ENCODE measurements at places on chromosomes 7 and 10.

DNA sequence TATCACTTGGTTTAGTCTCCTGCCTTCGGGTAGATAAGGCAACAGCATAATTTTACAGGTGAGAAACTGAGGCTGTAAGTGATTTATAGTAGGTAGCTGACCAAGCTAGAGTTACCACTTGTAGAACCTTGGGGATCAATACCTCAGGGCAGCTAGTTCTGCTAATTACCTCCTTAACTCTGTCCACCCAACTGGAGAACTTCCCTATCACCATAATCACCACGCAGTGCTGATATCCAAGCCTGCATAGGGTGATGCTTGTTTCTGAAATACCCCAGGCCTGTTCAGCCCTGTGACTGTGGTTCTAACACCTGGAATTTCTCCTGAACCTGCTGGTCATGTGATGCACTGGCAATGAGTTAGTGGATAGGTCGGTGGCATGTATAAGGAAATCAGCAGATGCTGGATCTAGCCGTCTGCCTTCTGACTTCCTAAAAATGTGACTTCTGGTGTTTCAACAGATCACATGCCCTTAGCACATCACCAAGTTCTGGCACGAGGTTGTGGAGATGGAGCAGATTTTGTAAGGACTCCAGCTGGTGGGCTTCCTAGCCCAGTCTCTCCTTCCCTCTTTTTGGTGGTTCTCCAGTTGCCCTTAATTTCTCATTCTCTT is 15.3 kb downstream of the PLAU start:
- DNase-seq: no peak

- DNase-seq: peak; percentile 33
These were observed 162.9 kb downstream of the SH3PXD2A start for GRCh38 chr10:103692436-103692951.

GRCh38 chr10:49743464-49744075 is 18.6 kb downstream of the OGDHL start:
- no peak for DNase-seq

DNA sequence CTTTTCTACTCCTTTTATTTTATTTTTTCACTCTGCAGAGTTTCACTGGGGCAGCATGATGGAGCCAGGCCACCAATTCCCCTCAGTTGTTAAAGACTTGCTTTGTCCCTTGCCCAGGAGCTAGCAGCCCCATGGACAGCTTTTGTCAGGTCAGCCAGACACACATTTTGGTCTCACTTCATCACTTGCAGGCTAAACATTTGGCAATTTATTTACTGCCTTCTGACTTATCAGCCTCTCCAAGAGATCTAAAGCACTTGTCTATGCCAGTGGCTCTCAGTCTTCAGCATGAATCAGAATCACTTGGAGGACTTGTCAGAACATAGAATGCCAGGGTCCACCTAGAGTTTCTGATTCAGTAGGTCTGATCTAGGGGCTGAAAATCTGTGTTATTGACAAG is 66.4 kb upstream of the GDF10 start:
- DNase-seq: no peak

GRCh38 chr10:128150045-128150493 is 23.8 kb upstream of the MKI67 start:
- peak; percentile 62 for DNase-seq

DNA sequence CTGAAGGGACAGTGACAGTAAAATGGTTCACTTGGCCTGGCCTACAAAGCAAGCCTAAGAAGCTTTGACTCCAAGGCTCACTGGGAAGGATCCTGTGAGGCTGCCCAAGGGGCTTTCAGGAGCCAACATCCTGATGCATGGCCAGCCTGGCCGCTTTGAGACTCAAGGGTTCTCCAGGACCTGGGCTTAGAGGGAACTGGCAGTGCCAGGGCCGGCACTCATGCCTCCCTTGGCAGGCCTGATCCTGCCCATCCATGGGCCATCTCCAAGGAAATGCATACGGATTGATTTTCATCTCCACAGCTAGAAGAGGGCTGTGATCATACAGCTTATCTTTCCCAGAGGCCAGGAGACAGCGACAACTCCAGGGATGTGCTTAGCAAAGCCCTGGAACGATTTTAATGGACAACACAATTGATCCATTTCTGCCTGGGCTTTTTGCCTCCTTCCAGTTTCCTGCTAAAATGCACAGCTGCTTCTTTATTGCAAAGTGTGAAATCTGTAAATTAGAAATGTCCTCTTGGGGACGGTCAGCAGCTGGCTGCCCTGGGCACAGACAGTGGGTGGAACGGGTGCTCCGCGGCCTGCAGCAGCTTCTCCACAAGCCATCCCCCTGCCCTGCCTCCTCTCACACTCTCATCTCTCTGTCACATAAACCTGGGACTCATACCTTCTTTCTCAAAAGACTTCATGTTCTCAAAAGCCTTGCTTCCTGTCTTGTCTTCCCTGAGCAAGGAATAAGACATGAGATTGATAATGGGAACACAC is 288.5 kb downstream of the GRID1 start:
- no peak for DNase-seq

DNA sequence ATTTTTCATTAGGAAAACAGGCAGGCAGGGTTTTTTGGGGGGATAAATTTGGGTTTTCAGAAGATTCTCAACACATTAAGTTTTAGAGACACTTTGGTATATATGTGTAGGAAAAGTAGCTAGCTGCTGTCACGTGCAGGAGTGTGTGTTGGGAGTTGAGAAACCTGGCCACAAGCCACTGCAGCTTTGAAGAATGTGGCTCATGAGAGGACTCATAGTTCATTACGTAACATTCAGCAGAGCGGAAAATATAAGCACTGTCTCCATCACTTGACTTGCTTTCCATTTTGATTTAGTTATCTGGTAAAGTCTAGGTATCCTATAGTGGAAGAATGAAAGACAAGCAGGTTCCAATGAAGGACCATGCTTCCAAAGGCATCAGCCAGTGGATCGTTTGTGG is 31.2 kb downstream of the SMNDC1 start:
- DNase-seq: no peak

DNA sequence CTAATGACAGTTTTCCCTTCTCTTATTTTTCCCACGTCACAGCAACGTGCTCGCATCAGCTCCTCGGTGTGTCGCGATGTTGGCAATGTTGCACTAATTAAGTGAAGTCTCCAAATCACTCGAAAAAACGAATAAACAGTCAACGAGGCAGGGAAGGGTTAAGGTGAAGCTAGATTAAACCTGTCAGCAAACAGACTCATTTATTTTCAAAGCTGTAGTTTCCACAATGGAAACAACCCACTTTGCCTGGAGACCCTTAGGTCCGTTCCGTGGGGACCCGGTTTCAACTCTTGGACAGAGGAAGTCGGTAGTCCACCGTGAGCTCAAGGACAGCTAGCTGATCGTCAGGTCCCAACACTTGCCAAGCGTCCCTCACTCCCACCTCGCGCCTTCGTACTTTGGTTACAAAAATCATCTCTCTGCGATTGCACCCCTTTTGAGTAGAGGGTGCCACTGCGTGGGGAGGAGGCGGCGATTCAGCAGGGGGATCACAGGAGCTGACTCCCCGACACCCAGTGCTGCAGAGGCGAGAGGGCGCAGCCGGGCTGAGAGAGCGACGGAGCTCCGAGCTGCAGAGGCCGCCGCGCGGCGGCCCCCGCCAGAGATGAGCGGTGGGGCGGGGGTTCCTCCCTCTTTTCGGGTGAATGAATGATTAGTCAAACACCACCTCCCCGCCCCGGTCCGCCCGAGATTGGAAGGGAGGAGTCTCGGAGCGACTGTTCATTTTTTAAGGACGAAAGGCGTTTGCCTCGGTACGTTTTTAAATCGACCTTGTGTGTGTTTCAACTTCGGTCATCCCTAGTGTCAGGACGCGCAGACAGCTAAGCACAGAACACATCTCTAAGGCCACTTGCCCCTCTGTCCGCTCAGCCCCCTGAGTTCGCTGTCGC is 1.3 kb upstream of the BMPER start:
- no peak for DNase-seq

DNA sequence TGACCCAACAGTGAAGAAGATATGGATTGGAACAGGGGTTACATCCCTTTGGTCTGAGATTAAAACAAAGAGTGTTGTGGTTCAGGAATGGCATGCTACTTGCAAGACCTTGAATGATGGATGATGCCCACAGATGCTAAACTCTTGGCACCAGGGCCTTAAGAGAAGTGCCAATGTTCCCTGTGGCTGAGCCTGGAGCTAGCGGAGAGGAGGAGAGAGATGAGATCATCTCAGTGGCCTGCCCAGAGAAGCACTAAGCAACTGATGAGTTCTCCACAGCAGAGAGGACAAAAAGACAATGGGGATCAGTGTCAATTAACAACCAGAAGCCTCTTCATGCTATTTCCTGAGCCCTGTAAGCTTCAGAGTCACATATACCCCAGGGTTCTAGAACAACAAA is 97.8 kb downstream of the ELAPOR2 start:
- DNase-seq: no peak

- no peak for DNase-seq
These were observed 44.6 kb upstream of the VDAC2 start for GRCh38 chr10:75165684-75166622.

DNA sequence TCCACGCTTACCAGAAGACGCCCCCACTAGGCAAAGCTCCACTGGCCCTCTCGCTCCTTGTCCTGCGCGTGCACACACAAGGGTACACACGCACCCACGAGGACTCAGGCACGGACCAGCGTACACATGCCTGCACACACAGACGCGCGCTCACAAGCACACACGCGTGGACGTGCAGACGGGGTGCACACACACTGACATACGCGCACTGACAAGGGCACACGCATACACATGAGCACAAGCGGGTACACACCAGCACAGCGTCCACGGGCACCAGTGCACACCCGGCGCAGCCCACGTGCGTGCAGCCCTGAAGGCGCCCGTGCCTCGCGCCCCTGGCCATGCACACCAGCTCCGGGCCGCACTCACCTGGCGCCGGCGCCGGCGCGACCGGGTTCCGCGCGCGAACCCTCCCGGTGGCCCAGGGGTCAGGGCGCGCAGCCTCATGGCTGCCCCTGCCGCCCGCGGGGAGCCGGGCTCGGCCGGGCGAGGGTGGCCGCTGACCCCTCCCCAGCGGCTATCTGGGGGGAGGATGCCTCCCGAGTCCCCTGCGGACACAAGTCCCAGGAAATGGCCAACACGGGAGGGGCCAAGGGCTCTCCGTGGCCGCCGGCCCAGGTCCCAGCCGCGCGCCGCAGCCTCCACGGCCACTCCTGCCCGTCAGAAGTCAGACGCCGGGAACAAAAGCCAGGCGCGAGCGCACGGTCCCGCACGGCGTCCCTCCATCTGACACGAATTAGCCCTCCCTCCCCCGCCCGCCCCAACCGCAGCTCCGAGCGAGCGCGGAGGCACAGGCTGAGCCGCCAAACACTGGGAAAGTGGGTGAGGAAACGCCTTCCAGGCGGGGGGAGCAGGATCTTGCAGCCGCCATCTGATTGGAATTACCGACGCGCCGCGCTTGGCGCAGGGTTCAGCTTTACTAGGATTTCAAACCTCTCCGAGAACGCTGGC is 45.0 kb downstream of the TNS3 start:
- DNase-seq: no peak

DNA sequence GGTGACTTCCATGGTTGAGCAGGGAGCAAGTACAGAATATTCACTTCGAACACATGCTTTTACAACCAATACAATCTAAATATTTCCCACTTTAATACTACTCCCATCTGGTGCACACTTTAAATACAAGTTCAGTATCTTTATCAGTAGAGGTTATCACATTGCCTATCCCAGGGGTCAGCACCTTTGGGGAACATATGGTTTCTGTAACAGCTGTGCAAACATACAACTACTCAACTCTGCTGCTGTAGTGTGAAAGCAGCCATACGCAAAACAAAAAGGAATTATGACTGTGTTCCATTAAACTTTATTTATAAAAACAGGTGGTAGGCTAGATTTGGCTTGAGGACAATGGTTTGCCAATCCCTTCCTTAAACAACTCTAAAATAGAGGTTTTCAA is 157.5 kb downstream of the XPNPEP1 start:
- DNase-seq: no peak

DNA sequence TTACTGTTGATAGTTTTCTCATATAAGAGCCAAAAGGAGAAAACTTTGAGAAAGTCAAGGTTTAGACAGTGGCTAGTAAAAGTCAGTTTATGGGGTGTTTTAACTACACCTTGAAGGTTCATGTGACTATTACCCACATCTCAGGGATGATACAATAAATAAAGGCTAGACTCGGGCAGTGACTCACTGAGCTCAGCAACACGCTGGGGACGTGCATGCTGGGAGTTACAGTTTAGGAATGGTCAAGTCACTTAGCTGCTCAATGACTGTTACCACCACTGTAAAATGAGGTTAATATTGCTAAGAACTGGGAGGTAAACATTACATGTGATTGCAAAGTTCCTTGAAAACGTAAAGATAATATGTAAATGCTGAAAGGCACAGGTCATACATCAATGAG is 1254.4 kb upstream of the PHF14 start:
- DNase-seq: no peak

- DNase-seq: no peak
These were observed 237.9 kb downstream of the FRMD4A start for GRCh38 chr10:14092799-14093198.

GRCh38 chr7:123023126-123023525 is 27.6 kb upstream of the TAS2R16 start:
- no peak for DNase-seq

- DNase-seq: no peak
These were observed 22.2 kb downstream of the TYW1B start for GRCh38 chr7:72805526-72806494.

DNA sequence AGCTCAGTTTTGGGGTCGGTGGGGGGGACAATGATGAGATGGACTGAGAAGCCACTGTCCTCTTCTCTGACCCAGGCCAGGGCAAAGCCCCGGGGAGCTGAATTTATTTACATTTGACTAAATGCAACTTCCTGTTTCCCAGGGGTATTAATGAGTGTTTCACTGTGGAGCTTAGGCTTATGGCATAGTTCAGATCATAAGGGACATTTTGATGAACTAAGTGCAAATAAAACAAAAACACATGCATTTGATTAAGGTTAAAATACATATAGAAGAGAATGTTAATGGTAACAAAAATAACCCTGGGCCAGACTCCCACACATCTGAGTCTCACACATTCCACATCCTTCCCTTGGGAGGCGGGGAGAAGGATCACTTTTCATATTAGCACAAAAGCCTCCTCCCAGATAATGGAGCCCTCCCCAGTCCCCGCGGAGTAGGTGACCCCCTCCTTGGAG is 320.6 kb downstream of the FRMD4A start:
- no peak for DNase-seq

- no peak for DNase-seq
These were observed 33.6 kb upstream of the A1CF start for GRCh38 chr10:50919010-50919409.
